NCI-H345 (cell line): ENCODE measurements at places on chromosomes 7 and 10.

DNA sequence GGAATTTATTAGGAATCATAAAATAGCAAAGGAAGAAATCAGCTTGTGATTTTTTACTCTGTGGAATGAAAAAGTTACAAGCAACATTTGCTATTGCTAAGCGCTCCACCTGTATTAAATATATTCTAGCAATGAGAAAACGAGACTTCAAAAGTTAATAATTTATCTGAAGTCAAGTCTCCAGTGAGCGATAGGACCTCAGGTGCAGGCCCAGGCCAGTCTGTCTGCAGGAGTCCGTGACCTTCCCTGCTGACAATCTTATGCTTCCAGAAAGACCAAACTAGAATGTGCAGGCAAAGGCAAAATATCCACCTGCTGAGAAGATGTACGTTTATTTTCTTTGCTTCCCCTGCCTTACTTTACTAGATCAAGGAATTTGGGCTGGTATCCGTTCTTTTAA is 22.7 kb downstream of the MRC1 start:
- DNase-seq = no peak

- DNase-seq = no peak
These were observed 330.6 kb upstream of the ZMIZ1 start for GRCh38 chr10:78737883-78738856.

DNA sequence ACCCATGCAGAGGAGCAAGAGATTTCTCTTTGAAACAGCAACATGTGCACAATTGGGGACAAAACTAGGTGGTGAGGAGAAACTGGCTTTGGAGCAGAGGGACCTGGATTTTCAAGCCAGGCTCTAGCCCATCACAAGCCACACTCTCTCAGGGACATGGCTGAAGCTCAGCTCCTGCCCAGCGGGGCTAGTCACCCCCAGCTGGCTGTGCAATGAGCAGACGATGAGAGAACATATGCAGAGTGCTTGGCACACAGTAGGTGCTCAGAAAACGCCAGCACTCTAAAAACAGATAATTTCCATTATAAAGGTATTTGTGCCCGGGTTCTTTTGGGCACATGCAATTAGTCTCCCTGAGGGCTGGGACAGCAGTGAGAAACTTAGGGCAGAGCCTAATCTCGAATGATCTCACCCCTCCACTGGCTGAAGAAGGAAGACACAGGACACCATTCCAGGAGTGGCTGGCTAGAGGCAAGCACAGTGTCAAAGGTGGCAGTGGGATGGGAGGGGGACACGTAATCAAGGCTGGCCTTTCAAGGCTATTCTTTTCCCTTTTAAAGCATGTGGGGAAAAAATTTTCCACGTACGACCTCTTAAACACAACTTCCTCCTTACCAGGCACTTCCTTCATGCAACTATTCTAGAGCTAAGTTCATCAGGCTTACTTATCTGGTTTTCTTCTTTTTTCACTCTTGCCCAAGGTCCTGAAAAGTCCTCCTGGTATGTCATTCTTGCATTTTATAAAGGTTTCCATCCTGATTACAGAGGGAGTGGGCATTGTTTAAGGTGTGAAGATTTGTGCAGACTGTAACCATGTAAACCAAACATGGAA is 15.1 kb downstream of the FAM53B start:
- DNase-seq = no peak

GRCh38 chr7:71665716-71666115 is 533.8 kb downstream of the GALNT17 start:
- DNase-seq = no peak

DNA sequence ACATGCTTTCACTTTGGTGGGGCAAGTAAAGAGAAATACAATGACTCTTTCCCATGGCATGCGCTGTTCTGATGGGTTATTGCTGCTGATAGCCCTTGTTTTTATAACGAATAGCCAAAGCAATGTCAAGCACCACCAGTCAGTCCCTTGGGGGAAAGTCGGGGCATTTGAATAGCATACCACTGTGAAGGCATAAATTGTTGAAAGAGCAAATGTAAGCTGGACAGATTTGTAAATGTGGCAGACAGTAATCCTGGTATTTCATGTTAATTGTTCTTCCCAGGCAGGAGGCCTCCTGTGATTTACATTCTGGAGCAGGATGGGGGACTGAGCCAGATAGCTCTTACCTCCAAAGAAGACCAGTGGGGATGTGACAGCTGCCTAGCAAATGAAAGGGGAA is 293.3 kb downstream of the ADRA2A start:
- DNase-seq = no peak

DNA sequence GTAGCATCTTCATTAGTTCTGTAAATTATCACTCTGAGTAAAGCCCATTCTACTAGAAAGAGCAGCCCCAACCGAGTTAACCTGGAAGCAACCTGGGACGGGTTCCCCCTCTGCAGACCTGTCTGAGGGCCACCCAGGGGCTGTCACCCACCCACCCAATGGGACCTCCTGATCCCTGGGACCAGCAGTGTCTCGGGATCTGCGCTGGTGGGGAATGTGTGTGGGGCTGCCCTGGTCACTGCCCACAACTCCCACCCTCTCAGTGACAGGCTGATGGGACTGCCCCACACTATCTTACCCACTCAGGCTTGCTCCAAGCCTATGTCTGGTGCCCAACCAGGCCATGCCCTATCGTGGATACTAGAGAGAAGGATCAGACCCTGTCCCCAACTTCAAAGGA is 215.0 kb downstream of the GRID1 start:
- no peak for DNase-seq

DNA sequence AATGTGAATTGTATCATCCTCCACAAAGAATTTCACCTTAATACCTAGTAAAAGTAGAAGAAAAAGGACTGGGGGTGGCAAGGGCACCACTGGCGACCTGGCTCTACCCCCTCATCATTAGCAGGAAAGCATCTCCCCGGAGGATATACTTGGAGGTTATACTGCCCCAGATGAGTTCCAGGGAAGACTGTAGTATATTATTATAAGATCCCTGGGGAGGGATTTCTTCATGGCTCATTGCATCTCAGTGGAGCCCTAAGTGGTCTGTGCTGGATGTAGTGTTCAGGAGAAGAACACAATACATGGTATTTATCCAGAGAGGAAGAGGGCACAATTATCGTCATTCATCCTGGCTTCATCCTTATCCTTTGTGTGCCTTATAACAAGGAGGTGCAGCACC is 14.2 kb upstream of the DYNC1I1 start:
- peak; percentile 76 for DNase-seq

DNA sequence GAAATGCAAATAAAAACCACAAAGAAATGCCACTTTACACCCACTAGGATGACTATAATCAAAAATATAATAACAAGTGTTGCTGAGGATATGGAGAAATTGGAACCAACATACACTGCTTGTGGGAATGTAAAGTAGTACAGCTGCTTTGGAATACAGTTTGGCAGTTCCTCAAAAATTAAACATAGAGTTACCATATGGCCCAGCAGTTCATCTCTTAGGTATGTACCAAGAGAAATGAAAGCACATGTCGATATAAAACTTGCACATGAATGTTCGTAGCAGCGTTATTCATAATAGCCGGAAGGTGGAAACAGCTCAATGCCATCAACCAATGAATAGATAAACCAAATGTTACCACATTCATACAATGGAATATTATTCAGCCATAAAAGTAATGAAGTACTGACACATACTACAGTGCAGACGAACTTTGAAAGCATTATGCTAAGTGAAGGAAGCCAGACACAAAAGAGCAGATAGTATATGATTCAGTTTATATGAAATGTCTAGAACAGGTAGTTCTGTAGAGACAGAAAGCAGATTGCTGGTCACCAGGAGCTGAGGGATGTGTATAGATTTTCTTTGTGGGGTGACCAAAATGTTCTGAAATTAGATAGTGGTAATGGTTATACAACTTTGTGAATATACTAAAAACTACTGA is 12.4 kb downstream of the BCAP29 start:
- DNase-seq = no peak

DNA sequence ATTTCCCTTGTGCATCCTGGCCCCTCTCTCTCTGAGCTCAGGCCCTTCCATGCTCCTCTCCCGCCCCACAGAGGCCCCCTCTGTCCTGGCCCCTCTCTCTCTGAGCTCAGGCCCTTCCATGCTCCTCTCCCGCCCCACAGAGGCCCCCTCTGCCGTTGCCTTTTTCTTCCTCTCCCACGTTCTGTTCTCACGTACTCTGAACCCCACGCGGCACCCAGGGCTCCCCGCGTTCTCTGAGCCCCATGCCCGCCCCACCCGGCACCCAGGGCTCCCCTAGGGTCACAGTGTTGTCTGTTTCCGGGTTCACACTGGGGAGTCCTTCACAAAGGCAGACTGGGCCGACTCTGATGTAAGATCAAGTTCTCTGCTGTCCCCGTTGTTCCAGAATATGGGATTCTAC is 336.8 kb downstream of the DNAJB6 start:
- DNase-seq = no peak

DNA sequence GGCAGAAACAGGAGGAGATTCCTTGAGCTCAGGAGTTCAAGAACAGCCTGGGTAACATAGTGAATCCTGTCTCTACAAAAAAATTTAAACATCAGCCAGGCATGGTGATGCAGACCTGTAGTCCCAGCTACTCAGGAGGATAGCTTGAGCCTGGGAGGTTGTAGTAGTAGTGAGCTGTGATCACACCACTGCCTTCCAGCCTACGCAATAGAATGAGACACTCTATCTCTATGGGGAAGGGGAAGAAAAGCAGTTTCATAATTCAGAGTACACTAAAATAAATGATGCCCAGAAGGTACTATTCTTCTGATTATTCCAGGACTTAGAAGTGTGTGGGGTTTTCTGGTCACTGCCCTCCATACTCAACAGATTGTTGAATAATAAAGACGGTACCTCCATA is 177.3 kb downstream of the KMT2E start:
- no peak for DNase-seq

DNA sequence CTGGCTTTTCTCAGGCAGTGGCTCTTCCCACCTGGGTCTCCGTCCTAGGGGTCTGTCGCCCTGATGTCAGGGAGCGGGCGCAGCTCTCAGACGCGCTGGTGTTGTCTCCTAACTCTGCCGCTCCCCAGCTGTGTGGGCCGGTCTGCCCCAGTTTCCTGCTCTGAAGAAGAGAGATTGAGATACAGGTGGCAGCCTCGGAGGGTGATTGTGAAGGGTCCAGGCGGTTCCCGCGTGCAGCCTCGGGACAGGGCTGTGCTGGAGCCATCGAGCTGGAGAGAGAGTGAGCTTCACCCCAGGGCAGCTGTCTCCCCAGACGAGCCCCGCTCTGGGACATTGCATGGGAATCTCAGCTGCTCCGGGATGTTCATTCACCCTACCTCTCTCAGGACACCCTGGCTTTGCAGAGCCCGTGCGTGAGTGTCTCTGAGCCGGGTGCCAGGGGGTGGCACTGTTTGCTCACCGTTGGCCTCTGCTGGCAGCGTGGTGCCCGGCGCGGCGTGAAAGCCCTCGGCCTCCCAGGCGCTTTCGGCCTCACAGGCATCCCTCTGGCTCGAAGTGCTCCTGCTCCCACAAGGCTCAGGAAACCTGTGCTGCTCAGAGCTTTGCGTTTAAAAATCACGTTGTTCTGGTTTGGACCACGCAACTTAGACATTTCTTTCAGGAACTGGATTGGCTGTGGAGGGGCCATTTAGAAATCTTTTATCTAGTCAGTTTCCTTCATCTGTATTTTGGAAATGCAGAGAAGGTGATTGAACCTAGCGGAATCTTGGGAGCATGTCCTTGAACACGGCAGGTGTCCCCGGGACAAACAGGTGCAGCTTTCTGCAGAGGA is 33.8 kb upstream of the ZFAND2A start:
- peak; percentile 72 for DNase-seq

- no peak for DNase-seq
These were observed 670.8 kb downstream of the SORCS1 start for GRCh38 chr10:106493751-106494150.

GRCh38 chr10:21649454-21649872 is 115.4 kb downstream of the MLLT10 start:
- DNase-seq = no peak

DNA sequence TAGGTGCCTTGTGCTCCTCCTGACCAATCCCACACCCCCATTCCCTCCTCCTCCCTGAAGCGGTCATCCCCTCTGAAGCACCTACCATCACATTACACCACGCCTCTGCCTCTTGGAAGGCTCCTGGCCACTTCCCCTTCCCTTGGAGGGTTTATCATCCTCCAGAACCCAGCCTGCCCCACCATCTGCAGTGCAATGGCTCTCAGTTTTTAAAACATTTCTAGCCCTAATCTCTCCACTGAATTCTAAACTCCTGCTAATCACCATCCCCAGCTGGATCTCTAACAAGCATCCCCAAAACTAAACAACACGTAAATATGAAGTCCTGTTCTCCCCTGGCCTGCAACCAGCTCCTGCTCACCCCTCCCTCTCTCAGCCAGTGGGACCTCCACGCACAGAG is 70.6 kb downstream of the PIP4K2A start:
- no peak for DNase-seq

GRCh38 chr7:36265680-36266079 is 112.6 kb downstream of the EEPD1 start:
- no peak for DNase-seq
